T-cell (primary cell): ENCODE measurements at places on chromosomes 11 and 22.

- no peak for DNase-seq
Measured at GRCh38 chr11:43746670-43747069, 66.1 kb downstream of the HSD17B12 start.

DNA sequence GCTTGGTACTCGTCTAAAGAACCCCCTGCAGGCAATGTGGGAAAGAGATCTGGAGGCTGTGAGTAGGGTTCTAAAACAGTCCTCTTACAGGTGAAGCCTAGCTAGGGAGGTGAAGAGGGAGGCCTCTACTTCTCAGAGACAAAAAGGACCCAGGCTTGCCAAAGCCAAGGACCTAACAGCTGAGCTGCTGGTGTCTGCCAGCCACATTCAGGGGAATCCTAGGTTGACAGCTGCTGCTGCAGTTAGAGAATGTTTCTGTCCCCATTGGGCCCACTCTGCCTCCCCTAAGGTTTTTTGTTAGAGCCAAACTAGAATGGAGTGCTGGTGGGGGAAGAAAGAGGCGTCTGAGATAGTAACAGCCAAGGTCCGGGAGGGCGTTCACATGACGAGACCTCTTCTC, 26.6 kb upstream of the TLCD5 start:
- DNase-seq, result no peak

GRCh38 chr11:73203322-73203721, 14.8 kb upstream of the P2RY2 start:
- DNase-seq, result no peak

DNA sequence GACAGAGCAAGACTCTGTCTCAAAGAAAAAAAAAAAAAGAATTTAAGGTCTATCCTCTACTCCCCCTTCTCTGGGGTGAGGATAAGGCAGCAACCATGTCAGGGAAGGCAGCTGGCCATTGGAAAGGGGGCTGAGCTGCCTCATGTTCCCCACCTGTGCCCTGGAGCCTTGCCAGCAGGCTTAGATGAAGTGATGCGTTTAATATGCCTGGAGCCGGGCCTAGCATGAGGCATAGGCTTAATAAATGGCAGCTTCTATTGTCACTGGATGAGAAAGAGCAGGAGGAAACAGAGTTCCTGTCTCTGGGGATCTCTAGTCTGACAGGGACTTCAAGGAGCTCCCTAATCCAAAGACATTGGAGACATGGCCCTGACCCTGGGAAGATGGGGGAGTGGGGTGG, 3.2 kb upstream of the KCNE3 start:
- no peak for DNase-seq

DNA sequence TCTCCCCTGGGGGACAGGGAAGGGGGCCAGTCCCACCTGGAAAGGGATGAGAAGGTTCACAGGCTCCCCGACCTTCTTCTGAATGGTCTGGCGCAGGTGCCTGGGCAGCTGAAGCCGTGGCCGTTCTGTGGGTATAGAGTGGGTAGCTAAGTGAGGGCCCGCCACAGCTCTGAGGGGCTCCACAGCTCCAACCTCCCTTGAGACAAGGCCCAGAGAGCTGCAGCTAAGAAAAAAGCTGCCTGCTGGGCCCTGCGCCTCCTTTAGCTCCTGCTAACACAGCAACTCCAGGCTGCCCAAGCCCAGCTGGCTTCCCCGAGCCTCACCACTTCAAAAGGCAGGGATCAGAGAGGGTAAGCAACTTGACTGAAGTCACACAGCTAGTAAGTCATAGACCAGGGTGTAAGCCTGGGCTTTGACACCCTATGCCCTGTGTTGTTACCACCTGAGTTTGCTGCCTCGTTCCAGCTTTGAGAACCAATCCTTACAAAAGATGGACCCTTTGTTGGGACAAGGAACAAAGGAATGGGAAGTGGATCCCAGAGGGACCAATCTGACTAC, 18.5 kb downstream of the MYBPC3 start:
- DNase-seq, result no peak

DNA sequence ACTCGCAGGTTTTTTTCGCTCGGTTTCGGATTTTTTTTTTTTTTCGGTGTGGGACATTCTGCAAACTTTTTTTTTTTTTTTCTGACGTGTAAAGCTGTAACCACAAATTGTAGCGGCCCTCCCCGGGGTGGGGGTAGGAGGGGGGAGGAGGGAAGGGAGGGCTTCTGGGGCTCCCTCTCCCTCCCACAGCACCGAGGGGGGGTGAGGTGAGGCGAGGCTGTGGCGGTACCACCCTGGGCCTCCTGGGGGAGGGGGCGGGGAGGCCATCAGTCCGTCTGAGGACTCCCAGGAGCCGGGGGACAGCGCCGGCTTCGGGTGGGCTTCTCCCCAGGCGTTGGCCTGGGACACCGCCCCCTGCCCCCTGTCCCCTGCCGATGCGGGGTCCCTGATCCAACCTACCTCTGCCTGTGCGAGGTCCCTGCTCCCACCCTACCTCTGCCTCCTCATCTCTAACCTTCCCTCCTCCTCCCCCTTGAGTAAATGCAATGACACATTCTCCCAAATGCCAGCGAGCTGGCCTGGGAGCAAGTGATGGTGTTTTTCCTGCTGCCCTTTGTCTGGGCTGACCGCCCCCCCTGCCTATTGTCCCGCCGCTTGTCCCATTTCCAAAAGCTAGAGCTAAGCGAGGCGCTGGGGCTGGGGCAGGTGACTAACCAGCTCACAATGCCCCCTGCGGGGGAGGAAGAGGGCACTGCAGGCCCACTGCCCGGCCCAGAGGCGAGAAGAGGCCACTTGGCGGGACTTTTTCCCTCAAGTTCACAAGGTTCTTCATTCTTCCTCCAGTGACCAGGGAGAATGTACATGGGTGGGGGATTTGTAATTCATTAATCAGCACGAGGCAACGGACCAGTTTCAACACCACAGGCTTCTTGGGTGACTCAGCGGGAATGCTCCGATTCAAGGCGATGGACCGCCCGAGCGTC, 511 bp upstream of the CLCF1 start:
- peak; percentile 78 for DNase-seq
